GM18507 (cell line): ENCODE measurements at places on chromosomes 3 and 15.

- DNase-seq, result no peak
Observed at GRCh38 chr3:149356630-149357029, 20.8 kb downstream of the TM4SF1 start.

DNA sequence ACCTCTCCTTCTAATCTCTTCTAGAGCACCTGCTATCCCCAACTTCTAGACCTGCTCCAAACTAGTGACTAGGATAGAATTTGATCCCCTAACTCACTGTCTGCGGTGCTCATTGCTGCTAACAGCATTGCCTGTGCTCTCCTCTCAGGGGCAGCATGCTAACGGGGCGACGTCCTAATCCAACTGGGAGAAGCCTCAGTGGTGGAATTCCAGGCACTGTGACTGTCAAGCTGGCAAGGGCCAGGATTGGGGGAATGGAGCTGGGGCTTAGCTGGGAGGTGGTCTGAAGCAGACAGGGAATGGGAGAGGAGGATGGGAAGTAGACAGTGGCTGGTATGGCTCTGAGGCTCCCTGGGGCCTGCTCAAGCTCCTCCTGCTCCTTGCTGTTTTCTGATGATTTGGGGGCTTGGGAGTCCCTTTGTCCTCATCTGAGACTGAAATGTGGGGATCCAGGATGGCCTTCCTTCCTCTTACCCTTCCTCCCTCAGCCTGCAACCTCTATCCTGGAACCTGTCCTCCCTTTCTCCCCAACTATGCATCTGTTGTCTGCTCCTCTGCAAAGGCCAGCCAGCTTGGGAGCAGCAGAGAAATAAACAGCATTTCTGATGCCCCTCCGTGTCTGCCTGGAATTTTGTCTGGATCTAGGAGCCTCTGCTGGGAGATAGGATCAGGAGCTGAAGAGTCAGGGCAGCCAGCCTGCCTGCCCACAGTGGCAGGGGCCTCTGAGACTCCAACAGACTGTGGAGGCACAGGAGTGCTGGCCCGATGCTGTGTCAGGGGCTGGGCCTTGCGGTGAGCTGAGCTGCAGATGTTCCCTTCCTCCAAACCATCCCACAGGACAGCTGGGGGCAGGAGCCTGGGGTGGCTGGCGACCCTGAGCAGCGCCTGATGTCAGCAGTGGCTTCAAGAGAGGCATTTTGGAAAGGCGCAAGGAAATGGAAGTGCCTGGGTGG is 3.0 kb downstream of the ISLR start:
- DNase-seq, result no peak

DNA sequence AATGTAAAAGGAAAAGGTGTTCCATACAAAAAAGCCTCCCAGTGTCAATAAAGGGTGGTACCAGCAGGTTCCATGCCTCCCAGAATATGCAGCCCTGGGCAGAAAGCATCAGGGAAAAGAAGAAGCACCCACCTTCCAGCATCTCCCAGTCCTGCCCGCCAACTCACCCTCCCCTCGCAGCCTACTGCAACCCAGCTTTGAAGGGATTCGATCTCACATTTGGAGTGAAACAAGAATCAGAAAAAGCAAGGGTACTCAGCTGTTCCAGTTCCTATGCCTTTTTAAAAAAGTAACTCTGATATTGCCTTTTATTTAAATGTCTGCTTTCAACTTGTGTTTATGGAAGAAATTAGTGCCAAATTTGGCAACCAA is 166.9 kb downstream of the ADAMTS17 start:
- DNase-seq, result no peak

GRCh38 chr3:126959921-126960603 is 22.9 kb upstream of the PLXNA1 start:
- DNase-seq, result no peak

- DNase-seq, result no peak
Observed at GRCh38 chr3:41317718-41318117, 118.4 kb downstream of the CTNNB1 start.

GRCh38 chr3:141710888-141711616 is 27.0 kb upstream of the RNF7 start:
- no peak for DNase-seq

DNA sequence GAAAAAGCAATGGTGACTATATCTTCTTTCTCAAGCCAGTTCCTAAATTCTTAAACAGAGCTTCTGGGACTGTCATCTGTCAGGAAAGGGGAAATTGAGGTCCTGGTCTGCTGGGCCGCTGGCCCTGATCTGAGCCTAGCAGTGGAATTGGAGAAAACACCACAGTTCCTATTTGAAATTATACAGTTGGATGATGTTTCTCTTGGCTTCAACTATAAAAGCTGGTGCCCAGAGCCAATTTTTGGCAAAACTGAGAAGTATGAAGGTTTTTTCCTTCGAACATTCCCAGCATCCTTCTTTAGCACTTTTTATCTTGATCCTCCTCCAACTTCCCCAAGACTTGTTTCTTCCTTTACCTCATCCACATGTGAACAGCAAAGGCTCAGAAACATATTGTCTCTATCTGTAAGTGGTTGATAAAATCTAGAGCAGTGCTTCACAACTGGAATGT is 83.9 kb downstream of the CD47 start:
- DNase-seq, result no peak

GRCh38 chr3:63413523-63413922 is 135.4 kb downstream of the SYNPR start:
- no peak for DNase-seq

DNA sequence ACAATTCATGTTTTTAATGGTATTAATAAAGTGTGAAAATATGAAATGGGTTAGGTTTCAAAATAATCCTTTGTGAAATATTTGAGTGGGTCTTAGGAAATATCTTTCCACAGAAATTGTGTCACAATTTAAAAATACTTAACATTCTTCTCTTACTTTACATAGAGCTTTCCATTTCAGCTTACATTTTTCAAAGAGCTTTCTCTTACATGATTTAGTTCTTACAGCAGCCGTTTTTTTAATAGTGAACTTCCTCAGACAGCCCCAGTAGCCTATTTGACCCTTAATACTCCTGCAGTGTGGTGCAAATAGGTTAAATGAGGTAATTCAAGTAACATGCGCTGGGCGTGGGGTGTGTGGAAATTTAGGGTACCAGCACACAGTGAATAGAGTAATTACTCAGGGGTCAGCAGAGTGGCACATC is 21.8 kb downstream of the P2RY12 start:
- DNase-seq, result no peak

DNA sequence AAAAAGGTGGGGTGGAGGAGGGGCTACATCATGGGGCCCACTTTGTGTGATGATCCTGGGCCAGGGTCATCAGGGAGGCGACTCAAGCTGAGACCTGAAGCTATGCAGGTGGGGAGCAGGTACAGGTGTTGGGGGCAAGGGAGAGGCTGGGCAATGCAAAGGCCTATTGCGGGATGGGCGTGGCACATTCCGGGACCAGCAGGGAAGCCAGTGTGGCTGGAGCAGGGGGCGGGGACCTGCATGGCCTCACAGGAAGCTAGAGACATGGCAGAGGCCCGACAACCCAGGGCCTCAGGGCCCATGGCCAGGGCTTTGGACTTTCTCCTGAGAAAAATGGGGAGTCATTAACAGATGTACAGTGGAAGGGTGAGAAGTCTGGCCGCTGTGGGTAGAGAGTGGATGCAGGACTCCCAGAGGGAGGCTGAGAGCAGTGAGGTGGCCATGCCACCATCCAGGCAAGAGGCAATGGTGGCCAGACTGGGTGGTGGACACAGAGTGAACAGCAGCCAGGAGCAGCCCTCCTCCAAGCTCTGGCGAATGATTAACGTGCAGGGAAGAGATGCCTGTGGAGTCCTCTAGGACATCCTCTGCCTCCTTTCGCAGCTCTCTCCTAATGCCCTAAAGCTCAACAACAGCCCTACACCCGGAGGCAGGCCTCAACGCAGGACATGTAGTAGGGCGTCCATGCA is 122.6 kb upstream of the ATP2B2 start:
- no peak for DNase-seq
